ENCODE measurements at places on chromosomes 12 and 14.
A peak's percentile ranks its signal among the peaks of the same experiment; 100 is the strongest.

GRCh38 chr12:51942501-51943000 is 8.9 kb upstream of the ACVR1B start:
- no peak for DNase-seq

- no peak for DNase-seq
These were observed 190.7 kb downstream of the BCL11B start for GRCh38 chr14:99081156-99081765.

DNA sequence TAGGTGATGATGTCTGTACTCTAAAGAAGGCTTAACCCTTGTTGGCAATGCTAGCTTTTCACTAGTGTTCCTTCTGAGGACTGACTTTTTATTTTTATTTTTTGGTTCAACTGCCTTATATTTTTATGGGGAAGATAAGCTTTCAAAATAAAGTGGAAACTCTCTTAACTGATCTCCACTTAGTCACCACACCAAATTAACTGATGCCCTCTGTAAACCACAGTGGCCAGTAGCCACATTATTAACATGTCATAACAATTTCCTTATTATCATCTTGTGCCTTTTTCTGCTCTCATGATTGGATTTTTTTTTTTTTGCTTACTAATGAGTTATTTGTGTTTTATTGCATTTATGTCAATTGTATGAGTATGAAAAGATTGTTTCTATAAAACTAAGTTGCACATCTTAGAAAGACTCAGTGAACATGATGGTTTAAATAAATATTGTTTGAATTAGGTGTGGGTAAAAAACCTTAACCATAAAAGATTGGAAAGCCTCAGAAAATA is 56.9 kb downstream of the SCFD1 start:
- no peak for DNase-seq

GRCh38 chr14:90797919-90798318 is 18.3 kb downstream of the TTC7B start:
- no peak for DNase-seq

DNA sequence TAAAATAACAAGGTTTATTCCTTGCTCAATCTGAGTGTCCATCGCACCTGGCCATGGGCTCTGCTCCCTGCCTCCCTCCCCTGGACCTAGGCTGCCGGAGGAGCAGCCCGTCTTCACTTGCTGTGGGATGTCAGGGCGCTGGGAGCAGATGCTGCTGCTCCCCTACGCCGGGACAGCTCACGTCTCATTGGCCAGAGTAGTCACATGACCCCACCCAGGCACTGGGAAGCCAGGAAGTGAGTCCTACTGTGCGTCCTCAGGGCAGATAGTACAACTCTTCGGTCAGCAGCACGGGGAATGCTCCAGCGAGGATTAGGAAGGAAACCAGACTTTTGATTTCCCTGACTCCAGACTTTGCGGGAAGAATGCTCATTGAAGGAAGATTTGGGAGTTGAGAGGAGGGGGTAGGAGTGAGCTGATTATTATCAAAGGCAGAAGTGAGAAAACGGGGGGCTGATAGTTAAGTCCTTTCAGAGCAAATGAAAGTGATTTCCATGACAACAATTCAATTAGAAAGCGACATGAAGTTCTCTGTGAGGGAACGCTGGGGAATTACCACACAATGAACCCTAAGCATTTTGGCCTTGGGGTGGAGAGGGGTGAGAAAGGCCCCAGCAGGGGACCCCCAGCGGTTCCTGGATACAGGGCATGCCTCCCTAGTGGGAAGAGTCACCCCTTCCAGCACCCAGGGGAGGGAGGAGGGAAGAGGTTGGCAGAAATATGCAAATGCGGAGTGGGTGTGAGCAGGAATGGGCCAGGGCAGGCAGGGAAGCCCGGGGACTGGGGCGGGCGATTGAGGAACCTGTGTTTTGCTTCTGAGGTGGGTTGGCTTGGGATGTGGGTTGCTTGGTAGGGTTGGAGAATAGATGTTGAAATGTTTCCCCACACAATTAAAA is 215.5 kb downstream of the AACS start:
- DNase-seq, result no peak

- DNase-seq, result peak; percentile 6
These were observed 885.8 kb upstream of the TMEM132C start for GRCh38 chr12:127381043-127381668.

GRCh38 chr14:81211844-81212243 is 8.9 kb downstream of the GTF2A1 start:
- peak; percentile 54 for DNase-seq

GRCh38 chr12:63066782-63067181 is 84.2 kb downstream of the AVPR1A start:
- DNase-seq, result no peak

DNA sequence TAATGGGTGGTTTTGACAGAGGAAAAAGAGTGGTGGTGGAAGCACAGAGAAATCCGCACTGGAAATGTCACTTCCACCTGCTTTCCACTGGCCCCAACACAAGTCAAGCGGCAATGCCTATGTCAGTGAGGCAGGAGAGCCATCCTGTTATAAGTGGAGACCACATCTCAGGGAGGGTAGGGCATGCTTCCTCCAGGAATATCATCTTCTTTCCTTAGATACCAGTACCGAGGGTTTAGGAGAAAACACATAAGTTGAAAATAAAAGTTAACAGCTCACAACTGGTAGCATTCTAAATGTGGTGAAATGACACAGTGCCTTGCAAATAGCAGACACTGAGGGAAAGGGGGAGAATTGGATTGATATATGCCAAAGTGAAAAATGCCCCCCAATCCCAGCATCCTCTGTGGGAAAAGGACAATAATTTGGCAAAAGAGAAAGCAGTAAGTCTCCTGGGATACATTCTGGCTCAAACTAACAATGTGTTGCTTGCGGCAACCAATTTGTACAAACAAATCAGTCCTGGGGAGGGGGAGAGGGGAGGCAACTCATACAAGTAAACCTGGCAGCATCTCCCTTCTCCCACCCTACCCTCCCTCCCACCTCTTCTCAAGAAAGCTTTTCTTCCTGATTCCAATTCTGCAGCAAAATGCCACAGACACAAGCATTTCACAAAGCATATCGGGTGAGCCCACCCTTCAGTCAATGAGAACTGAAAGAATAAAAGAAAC is 57.1 kb downstream of the STON2 start:
- DNase-seq, result no peak

- DNase-seq, result no peak
These were observed 45.0 kb upstream of the KRR1 start for GRCh38 chr12:75556311-75556899.

DNA sequence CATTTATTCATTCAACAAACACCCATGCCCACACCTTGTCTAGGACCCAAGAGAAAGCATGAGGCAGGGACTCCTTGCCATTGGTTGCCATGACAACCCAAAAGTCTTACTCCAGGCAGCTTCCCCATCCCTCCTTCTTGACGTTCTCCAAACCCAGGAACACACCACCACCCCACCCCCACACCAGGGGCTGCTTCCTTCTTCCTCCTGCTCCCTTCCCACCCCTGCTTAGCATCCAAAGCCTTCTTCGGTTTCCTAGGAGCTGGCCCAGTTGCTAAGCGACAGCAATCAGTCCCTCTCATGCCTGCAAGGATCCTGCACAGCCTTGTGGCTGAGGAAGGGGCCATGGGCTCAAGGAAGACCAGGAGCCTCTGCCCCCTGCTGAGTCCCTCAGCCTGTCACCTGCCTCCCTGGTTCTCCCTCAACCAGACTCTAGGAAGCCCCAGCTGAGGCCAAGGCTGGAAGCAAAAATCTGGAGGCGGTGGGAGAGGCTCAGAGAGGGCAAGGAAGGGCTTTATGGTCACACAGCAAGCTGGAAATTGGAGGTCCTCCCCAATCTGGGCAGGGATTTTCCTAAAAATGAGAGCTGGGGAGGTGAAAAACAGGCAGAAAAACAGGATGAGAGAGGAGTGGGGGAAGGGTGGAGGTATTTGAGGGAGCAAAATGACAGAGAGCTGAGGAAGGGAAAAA is 15.4 kb downstream of the RASAL1 start:
- no peak for DNase-seq

DNA sequence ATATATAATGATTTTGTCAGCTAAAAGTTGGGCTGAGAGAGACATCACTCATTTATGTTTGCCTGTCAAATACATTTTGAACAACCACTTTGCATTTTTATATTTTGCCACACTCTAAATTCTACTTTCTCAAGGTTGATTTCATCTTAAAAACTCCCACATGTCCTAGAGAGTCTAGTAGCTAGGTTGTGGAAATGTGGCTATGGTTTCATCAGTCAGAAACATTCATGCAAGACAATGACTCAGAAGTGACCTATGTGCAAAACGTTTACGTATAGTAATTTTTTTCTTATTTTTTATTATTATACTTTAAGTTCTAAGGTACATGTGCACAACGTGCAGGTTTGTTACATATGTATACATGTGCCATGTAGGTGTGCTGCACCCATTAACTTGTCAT is 27.4 kb upstream of the PRKD1 start:
- DNase-seq, result no peak

GRCh38 chr14:29062466-29062865 is 295.9 kb downstream of the FOXG1 start:
- DNase-seq, result no peak

- peak; percentile 46 for DNase-seq
These were observed at the start of gene FAIM2 for GRCh38 chr12:49903700-49904423. Gene FAIM2, minus strand, starts transcription at chr12:49903900. Its CDS starts 108 bp downstream, at chr12:49903792.

DNA sequence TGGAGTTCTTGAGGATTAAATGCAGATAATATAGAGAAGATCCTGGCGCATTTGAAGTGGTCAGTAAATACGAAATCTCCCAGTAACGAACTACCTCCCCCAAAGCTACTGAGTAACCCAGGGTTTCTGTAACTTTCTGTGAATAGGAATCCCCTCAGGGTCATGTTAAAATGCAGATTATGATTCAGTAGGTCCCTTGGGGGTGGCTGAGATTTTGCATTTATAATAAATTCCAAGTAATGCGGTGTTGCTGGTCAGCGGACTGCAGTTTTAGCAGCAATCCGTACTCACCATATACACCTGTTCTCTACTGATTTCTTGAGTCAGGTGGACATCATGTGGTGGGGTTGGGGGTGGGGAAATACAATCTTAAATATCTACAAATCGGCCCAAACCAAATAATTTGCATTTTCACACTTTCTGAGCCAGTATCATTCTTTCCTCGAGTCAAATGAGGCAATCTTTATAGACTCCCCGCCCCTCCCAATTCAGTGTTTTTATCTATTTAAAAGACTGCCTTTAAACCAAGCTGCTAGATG is 868 bp downstream of the SPATA7 start:
- no peak for DNase-seq

DNA sequence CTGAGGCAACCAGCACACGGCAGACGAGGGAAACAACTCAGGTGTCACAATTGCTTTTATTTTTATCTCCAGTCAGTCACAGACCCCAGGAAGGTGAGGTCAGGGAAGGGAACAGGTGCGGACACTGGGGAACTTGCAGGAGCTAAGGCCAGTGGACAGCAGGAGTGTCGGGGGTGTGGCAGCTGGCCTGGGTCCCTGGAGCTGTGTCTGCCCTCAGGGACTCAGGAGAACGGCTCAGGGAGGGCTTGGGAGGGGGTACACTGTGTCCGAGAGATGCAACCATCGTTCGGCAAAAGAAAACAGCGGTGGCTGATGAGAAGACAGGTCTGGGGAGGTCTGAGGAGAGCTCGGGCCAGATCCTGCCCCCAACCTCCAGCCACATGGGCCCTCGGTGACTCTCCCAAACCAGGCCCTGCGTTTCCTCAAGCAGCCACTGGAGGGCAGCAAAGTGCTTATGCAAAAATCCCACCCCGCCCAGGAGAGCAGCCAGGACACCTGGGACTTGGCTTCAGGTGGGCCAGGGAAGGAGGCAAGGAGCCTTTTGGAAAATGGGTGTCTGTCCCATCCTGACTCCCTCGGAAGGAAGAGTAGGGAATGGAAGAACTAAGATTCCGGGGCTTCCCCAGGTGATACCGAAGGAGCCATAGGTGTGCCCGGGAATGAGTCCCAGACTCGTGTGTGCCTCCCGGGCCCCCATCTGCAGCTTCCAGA is 24.1 kb upstream of the BCDIN3D start:
- peak; percentile 76 for DNase-seq

DNA sequence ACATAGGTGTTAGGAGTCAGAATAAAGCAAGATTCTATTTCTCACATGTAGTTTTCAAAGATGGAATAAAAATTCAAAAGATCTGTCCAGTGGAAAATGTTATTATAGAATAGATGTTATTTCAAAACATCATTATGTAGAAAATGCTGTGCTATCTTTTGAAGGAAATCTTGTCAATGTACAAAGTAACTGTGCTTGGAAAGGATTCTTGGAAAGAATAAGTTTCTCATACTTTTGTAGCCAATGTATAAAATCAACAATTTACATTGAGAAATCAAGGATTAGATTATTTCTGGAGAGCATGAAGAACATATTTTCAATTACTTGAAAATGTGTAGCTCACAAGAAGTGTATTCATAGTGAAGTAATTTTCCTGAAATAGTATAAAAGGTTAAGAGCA is 532.5 kb upstream of the MGAT4C start:
- DNase-seq, result no peak

DNA sequence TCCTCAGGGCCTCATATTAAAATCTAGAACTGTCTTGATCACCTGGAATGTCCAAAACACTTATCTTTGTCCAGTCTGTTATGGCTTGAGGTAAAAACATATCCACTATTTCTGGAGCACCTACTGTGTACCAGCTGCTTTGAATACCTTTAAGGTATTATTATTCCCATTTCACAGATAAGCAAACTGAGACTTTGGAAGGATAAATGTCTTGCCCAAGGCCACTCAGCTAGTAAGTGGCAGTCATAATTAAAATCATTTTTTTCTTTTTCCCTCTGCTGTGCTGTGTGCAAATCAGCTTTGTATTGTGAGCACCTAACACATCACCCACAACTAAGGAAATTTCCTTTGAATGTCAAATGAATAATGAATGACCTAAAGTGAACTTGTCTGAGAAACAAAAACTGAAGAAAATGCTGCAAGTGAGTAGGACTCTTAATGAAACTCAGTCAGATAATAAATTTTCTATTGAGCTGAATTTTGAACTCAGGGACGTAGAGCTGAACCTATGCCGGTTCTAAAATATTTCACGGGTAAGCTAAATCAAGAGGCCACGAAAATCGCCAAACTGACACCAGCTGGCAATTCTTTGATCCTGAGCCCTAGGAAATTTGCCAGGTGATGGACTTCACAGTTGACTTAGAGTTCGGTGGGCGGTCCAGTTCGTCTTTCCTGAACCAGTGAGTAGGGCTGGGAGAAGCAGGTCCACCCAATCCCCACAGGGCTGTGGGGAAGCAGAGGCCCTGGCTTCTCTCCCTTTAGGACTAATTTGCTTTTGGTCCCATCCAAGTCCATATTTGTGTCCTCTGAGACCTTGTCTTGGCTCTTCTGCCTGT is 159.7 kb upstream of the PWP1 start:
- no peak for DNase-seq

GRCh38 chr14:102020058-102020971 is 55.9 kb downstream of the DYNC1H1 start:
- peak; percentile 22 for DNase-seq

GRCh38 chr12:96078231-96079135 is 43.1 kb upstream of the LTA4H start:
- DNase-seq, result no peak

DNA sequence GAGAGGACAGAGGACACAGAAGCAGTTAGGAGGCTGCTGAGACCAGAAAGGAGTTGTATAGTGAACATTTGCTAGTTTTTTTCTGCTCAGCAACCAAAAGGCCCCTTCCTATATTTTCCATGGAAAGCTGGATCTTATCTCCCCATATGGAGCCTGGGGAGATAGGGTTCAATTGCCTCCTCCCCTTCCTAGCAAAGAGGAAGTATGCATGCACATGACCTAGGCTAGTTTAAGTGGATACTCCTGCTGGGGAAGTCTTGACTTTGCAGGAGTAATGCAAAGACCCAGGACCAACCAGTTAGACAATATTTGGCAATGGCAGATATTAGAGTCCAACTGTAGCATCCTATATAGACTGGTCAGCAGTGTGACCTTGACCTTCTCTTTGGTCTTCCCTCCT is 15.1 kb downstream of the CHD8 start:
- DNase-seq, result no peak

Data from CD4-positive, alpha-beta T cell treated with Interleukin-21 for 1 hour (primary cell).